ENCODE measurements at places on chromosomes 3 and 15.

GRCh38 chr3:128864351-128864811 is 15.0 kb upstream of the ACAD9 start:
- DNase-seq: no peak

DNA sequence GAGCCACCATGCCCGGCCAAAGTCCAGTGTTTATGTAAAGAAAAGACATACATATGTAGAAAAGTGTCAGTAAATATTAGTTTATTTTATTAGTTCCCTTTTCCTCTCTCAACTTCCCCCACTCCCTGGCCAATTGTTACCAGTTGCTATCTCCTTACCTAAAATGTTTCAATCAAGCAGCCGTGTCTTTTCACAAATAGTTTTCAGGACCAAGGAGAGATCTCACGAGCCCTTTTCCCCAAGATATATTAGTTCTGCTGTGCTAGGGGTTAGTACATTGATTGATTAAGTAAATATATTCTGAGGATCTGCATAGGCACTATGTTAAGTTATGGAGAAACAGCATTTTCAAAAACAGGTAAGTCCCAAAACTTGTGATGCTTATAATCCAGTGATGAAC is 87.4 kb downstream of the ZIC4 start:
- no peak for DNase-seq

DNA sequence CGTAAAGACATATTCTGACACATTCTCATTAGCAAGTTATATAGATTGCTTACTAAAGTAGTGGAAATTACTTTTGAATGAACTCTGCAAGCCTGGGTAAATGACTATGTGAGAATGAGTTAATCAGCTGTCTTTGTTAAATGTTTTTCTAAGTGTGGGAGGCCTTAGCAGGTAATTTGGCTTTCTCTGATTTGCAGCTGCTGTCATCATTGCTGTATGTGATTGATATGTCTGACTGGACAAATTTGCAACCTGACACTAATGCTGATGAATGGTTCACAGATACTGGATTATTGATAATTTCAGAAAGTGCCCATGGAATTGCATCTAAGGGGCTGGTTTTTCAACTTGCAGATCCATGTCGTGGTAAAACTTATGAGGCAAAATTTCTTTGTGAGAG is 372.2 kb upstream of the SGO1 start:
- no peak for DNase-seq

GRCh38 chr3:25472731-25473130 is 44.7 kb downstream of the RARB start:
- DNase-seq: no peak

GRCh38 chr15:41795996-41796856 is 21.9 kb downstream of the MAPKBP1 start:
- no peak for DNase-seq

- no peak for DNase-seq
Measured at GRCh38 chr15:66165856-66166255, 87.7 kb downstream of the MEGF11 start.

GRCh38 chr15:74571191-74571590 is 30.2 kb downstream of the ARID3B start:
- no peak for DNase-seq

All from effector CD4-positive, alpha-beta T cell (primary cell).